ENCODE measurements at places on chromosomes 11 and 22. TPM values are rescaled to one million over a fixed set of nuclear protein-coding genes. Genes with fewer than 3 reads are reported as not detected.

The OR51I1 gene
- total RNA-seq, result not detected

The CADM1 gene
- total RNA-seq, result 1.1 TPM

The ART5 gene
- total RNA-seq, result not detected

The OPCML gene
- total RNA-seq, result not detected

The SCGB2A2 gene
- total RNA-seq, result not detected

DNA sequence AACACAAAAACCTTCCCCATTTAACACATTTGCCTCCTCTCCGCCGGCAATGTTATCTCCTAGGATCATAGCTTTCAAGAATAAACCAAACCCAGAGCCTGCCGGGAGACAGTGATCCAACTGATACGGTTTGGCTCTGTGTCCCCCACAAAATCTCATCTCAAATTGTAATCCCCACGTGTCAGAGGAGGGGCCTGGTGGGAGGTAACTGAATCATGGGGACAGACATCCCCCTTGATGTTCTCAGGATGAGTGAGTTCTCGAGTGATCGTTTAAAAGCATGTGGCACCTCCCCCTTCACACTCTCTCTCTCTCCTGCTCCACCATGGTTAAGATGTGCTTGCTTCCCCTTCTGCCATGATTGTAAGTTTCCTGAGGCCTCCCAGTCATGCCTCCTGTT is 33.3 kb downstream of the RBFOX2 start:
- no peaks in the 10 kb centered on the region for H3K36me3 ChIP-seq
- no peaks in the 10 kb centered on the region for H3K27me3 ChIP-seq
- no peaks in the 10 kb centered on the region for H3K4me1 ChIP-seq
- no peak overlapping the region for H3K4me3 ChIP-seq

- peaks cover 15% of the 10 kb centered on the region for H3K36me3 ChIP-seq
- H3K27me3 ChIP-seq, result no peaks in the 10 kb centered on the region
- H3K27ac ChIP-seq, result no peak overlapping the region
- no peak for DNase-seq
- no peaks in the 10 kb centered on the region for H3K4me1 ChIP-seq
Observed at GRCh38 chr11:113351480-113351879, 36.1 kb upstream of the ANKK1 start.

DNA sequence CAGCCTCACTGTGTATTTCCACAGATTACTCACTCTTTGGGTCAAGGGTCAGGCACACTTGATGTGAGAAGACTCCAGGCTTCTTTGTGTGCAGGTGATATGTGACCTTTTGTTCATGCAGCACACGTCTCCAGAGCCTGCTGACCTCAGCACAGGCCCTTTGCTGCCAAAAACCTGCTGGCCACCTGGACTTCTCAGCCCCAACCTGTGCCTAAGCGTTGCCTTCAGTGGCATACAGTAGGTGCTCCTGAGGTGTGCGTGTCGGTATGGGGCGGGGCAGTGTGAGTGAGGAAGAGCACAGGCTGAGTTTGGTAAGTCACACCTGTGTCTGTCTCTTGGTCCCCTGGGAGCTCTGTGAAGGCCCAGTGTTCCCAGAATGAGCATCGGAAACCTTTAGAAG is 58.1 kb downstream of the WNT11 start:
- no peaks in the 10 kb centered on the region for H3K36me3 ChIP-seq
- H3K27me3 ChIP-seq, result no peaks in the 10 kb centered on the region
- no peak for DNase-seq
- no peak overlapping the region for H3K27ac ChIP-seq
- no peak overlapping the region for H3K4me3 ChIP-seq
- peaks cover 14% of the 10 kb centered on the region for H3K4me1 ChIP-seq

DNA sequence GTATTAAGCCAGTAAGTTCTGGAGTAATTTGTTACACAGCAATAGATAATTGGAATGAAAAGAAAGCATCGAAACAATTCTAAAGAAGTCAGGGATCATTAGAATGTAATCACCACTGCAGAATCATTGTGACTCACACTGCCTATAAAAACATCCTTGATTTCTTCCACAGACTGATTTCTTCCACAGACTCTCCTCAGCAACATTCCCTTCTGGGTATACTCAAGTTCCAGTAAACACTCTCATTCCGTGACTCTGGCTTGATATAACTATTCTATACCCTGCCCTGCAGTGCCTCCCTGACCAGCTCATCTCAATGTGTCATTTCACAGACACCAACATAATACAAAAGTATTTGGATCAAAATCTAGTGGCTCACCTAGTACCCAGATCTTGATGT is 120.5 kb downstream of the BBOX1 start:
- H3K27ac ChIP-seq, result no peak overlapping the region
- no peak overlapping the region for H3K4me3 ChIP-seq
- H3K27me3 ChIP-seq, result no peaks in the 10 kb centered on the region
- H3K4me1 ChIP-seq, result no peaks in the 10 kb centered on the region
- no peak for DNase-seq

DNA sequence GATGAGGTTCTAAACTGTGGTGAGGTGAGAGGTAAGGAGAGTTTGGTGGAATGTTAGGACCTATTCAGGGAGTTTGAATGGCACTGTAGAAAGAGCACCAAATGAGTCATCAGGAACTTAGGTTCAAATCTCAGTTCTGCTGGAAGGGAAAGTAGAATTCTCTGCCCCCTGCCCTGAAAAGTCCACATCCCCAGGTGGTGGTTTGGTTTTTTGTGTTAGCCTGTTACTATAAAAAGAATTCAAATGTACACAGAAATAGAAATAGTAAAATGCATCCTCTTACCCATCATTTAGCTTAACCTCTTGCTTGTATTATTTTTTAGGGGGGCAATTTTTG is 20.2 kb downstream of the PPFIBP2 start:
- H3K36me3 ChIP-seq, result no peaks in the 10 kb centered on the region
- H3K27me3 ChIP-seq, result no peaks in the 10 kb centered on the region
- H3K27ac ChIP-seq, result no peak overlapping the region
- peaks cover 34% of the 10 kb centered on the region for H3K4me1 ChIP-seq
- H3K4me3 ChIP-seq, result no peak overlapping the region
- DNase-seq, result no peak

DNA sequence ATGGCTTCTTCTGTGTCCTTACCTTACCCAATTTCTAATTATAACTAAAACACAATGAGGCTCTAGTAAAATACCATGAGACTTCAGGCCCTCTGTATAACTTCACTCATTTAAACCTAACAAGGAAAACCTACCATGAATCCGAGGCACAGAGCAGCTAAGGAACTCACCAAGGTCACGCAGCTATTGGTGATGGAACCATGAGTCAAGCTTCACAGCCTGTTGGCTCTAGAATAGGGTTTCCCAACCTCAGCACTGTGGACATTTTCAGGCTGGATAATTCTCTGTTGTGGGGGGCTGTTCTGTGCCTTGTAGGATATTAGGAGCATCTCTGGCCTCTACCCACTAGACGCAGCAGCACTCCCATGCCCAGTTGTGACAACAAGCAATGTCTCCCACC is 75.7 kb downstream of the TIMP3 start:
- no peaks in the 10 kb centered on the region for H3K27me3 ChIP-seq
- no peak for DNase-seq
- no peak overlapping the region for H3K27ac ChIP-seq
- H3K4me1 ChIP-seq, result no peaks in the 10 kb centered on the region
- H3K4me3 ChIP-seq, result no peak overlapping the region

DNA sequence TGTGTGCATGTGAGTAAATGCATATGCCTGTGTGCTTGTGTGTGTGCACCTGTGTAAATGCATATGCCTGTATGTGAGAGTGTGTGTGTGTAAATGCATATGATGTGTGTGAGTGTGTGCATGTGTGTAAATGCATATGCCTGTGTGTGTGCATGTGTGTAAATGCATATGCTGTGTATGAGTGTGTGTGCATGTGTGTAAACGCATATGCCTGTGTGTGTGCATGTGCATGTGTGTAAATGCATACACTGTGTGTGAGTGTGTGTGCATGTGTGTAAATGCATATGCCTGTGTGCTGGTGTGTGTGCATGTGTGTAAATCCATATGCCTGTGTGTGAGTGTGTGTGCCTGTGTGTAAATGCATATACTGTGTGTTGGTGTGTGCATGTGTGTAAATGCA is 37.8 kb downstream of the GGTLC2 start:
- H3K27me3 ChIP-seq, result no peaks in the 10 kb centered on the region
- no peaks in the 10 kb centered on the region for H3K36me3 ChIP-seq
- H3K27ac ChIP-seq, result no peak overlapping the region
- no peaks in the 10 kb centered on the region for H3K4me1 ChIP-seq
- no peak for DNase-seq
- H3K4me3 ChIP-seq, result no peak overlapping the region

DNA sequence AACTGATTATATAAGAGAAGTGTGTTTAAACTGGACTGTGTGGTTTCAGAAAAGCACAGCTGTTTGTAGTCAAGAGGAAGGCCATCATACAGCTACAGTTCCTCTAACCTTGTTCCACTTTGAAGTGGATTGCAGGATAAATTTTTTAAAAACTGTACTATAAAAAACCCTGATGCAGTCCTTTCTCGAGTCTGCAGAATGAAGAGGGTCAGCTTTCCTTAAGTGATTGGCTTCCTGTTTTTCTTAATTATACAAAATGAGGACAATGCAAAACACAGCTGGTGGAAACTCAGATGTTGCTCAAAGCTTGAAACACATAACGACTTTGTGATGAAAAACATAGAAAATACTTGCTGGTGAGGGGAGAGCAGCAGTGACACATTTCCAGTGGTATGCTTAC is 1060.5 kb downstream of the DLG2 start:
- H3K27ac ChIP-seq, result no peak overlapping the region
- DNase-seq, result no peak
- no peaks in the 10 kb centered on the region for H3K4me1 ChIP-seq

GRCh38 chr11:94583213-94583865 is 16.2 kb downstream of the PIWIL4 start:
- H3K36me3 ChIP-seq, result no peaks in the 10 kb centered on the region
- no peak overlapping the region for H3K27ac ChIP-seq
- no peak for DNase-seq

Measured in CD8-positive, alpha-beta memory T cell (primary cell).